ENCODE measurements at places on chromosomes 4 and X.

DNA sequence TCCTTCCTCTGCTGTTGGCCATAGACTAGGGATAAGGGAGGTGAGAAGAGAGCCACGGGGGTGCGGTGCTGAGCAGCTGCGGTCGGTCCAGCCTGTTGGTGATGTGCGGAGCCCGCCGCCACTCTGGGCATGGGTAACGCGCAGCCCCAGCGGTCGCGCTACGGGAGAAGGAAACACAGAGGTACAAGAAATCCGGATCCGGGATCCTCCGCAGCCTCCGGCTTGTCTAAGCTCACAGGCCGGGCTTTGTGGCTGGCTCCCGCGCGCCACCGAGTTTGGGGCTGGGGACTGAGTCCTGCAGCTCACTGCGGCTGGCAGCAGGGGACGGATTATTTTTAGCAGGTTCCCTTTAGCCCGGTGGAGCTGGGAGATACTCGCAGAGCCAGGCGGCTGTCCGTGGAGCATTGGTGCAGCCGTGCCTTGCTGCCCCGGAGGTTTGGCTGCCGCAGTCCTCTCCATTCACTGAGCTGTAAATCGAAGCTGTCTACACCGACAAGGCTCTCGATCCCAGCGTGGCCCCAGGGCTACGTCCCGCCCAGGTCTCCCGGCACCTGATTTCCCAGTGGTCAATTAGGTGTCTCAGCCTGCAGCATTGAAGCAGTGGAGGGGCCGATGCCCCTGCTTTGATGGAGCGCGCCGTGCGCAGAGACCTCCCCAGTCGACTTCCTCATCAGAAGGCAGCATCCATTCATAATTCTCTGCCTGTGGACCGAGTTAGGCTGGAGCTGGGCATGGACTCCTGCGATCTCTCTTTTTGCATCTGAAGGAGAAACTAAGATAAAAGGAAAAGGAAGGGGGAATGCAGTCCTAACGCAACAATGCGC, 81.9 kb upstream of the SCML1 start:
- no peak for DNase-seq

GRCh38 chr4:174631901-174632758, 109.8 kb upstream of the HPGD start:
- no peak for DNase-seq

DNA sequence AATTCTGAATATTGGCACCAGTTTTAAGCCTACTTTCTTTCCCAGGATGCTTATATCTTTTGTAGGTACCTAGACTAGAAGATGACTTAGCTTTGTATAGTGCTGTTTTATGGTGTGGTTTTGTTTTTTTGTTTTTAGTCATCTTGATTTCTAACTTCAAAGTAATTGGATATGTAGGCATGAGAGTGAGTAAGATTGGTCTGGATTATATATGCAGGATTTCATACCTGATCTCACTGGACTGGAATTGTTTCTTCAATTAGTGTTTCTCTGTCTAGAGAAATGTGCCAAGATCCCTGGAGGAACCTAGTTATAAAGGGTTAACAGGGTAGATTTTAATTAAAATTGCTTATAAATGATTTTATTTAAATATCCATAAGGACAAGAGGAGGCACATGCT, 23.1 kb downstream of the NAP1L5 start:
- DNase-seq: no peak

DNA sequence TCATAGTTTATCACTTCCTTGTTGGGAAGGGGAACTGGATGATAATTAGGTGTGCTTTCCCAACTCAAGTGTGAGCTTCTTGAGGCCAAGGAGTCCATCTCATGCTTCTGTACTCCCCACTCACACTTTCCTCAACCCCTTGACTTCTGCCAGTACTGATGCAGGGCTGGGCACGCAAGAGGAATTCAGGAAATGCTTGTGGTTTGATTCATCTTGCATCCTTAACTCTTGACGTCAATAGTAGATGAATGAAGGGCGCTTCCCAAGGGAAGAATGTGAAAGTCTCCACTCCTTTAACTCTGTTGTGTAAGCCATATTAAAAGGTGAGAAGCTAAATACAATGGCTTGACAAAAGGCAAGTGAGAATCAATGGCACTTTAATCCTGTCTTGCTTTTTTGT, 101.8 kb downstream of the AGTR2 start:
- peak; percentile 2 for DNase-seq

- DNase-seq: peak; percentile 28
Observed at GRCh38 chr4:48047421-48047844, 30.9 kb downstream of the NIPAL1 start.

DNA sequence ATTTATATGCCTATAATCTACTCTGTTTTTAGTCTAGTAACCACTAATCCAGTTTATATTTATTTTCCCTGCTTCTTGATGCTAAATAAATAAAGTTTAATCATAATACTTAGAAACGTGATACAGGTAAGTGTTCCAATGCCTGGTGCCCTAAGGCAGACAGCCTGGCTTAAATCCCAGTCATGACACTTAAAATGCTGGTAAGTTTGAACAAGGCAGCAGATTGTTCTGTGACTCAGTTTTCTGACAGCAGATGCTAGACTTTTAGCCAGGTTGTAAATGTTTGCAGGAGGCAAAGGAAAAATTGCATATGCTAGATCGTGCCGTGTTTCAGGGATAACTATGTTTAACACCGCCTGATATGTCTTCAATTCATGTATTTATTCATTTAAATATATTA, 2661.6 kb downstream of the PCDH7 start:
- no peak for DNase-seq

DNA sequence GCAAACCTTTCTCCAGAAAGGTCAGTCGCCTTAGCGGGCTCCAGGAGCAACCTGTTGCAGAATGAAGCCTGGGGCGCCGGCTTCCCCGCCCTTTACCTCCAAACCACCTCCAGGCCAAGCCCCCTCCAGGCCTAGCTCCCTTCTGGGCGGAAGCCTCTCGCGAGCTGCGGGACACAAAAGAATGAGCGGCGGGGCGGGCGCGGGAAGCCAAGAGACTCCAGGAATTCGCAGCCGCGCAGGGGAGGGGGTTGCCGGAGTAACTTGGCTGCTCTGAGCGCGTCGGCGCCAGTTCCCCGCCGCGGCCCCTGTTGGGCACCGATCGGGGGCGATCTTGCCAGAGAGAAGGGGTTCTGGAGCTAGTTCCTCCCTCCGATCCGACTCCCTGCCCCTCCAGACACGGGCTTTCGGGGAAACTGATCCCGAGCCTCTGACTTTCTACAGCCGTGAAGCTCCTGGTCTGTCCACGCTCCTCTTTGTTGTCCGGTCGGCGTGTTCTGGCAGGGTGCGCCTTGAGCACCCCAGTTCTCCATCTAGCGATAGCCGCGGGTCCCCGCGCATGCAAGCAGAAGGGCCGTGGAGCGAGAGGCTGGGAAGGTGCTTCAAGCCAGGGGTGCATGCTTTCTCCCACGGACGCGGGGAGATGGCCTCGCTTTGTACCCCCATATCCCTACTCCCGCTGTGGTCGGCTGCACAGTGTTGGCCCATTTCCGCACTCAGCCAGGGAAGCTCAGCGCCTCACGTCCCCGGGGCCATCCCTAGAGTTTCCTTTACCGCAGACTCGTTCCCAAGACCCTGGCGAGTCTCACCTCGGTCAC, 1.2 kb downstream of the PROM1 start:
- DNase-seq: no peak

- no peak for DNase-seq
Observed at GRCh38 chr4:10173754-10174749, 57.5 kb upstream of the WDR1 start.

DNA sequence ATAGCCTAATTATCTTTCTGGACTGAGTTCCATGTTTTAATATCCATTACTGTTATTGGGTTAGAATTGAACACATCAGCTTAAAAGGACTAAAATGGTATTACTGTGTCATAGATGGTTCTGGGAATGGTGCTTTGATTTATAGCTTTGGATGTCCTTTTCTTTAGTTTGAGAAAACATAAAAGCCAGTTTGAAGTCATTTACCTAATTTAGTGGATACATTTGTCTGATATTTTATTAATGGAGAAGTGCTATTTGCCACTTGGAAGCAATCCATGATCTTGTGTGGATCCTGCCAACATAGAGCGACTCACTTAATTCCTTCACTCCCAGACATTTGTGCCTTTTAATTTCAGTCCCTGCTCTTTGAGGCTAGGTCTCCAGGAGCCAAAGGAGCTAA, 212.4 kb upstream of the PACRGL start:
- peak; percentile 17 for DNase-seq

DNA sequence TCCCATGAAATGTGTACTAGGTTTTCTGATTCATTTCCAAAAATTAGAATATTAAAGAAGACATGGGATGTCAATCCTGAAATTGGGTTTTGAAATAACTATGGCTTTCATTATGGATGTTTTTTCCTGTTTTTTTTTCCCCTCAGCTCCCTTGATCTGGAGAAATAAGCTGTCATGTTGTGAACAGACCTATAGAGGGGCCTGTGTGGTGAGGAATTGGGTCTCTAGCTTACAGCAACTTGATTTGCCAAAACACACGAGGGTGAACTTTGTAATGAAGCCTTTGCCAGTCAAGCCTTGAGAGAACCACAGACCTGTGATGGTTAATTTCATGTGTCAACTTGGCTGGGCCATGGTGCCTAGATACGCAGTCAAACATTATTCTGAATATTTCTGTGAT, 2413.6 kb downstream of the PCDH7 start:
- DNase-seq: no peak

GRCh38 chr4:146267826-146268225, 53.5 kb downstream of the REELD1 start:
- no peak for DNase-seq

DNA sequence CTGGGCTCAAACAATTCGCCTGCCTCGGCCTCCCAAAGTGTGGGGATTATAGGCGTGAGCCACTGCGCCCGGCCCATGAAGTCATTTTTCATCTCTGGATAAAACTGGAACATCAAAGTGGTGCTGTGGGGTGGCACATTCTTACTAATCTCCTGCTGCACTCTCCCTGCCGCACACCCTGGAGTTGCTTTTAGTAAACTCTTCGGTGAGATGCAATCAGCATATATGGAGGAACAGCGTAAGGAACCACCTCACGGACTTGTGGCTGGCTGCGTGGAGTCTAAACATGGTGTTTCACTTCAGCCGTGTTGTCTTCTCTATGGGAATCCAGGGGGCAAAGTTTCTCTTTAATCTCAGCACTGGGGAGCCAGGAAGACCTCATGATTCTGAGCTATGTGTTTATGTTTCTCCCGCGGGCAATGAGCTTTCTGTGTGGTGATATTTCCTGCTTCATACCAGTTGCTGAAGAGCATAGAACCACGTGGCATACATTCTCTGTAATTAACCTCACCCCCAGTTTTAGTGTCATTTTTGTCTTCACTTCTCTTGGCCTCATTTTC, 2.1 kb upstream of the RHOH start:
- no peak for DNase-seq

GRCh38 chr4:124631760-124632159, 80.8 kb downstream of the ANKRD50 start:
- DNase-seq: peak; percentile 97
